ENCODE measurements at places on chromosomes 4 and X. TPM values are rescaled to one million over a fixed set of nuclear protein-coding genes. Genes with fewer than 3 reads are reported as not detected.

The UNC5C gene
- not detected for total RNA-seq

The FAM236B gene
- not detected for total RNA-seq

The TMEM129 gene
- 32.4 TPM for total RNA-seq

The MTTP gene
- not detected for total RNA-seq

The SAP30 gene
- total RNA-seq, result 16.9 TPM

The PPP2R2C gene
- total RNA-seq, result 0.06 TPM

The H2BW1 gene
- not detected for total RNA-seq

The GPR50 gene
- total RNA-seq, result not detected

The NRK gene
- total RNA-seq, result not detected

The OTUD6A gene
- not detected for total RNA-seq

The FREM3 gene
- not detected for total RNA-seq

The FABP2 gene
- total RNA-seq, result not detected

The INTU gene
- total RNA-seq, result 5.7 TPM

DNA sequence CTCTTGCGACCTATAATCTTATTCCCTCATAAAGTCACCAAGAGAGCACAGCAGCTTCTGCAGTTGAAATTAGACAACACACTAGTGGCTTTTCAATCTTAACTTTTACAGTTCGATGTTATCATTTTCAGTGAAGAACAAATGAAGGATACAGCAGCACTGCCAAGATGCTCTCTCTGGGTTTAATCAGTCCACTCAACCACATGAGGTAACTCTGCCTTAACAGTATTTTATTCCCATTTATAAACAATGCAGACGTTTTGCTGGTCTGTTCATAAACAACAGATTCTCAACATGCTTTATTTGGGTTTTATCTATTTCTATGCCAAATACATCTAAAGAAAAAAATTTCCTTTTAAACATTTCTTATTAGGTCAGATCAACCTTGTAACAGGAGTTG lies 646.0 kb upstream of the FAM241A start:
- no peak for DNase-seq

DNA sequence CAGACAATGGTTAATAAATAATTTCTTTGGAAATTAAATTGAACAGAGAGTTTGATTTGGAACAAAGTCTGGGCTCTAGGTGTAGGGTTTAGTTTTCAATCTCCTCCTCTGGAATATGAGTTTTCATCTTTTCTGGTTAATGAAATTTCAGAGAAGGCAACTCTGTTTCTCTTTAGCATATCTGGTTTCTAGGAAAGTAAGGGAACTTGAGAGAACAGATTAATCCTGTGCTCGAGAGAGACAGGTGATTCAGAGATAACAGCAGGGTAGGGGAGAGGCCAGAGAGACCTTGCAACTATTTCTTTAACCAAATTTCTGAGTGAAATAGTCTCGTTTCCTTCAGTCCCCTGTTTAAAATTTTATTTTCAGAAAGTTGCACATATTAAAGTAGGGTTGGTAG lies 275.4 kb downstream of the GALNTL6 start:
- no peak for DNase-seq

DNA sequence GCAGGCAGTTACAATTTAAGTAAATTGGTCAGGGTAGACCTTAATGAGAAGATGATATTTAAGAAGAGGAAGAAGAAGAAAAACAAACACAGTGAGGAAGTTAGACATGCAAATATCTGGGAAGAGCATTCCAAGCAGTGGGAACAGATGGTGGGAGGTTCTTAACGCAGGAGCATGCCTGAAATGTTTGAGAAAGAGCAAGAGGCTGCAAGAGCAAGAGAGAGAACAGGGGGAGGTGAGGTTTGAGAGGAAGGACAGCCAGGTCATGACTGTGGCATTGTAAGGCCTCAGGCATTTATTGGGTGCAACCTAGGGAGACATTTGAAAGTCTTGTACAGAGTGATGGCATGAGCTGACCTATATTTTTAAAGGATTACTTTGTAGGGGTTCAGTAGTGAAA lies 136.0 kb downstream of the UGT8 start:
- no peak for DNase-seq

DNA sequence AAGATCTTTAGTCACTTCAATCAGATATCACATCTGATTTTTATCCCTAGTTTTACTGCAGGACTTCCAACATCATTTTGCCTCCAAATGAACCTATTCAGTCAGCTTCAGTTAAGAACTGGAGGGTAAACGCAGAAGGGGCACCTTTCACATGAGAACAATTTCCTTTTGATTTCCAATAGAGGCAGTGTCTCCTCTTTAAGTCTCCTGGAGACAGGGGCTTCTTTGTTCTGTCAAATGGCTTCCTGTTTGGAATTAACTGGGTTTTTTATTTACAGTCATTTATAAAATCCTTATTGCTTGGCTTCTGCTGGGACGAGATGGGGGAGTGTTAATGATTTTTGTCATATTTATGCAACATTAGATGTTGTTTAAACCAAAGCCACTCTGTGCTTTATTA lies 164.0 kb downstream of the STK32B start:
- DNase-seq, result no peak

GRCh38 chr4:47222276-47222675 lies 190.9 kb downstream of the GABRB1 start:
- no peak for DNase-seq

DNA sequence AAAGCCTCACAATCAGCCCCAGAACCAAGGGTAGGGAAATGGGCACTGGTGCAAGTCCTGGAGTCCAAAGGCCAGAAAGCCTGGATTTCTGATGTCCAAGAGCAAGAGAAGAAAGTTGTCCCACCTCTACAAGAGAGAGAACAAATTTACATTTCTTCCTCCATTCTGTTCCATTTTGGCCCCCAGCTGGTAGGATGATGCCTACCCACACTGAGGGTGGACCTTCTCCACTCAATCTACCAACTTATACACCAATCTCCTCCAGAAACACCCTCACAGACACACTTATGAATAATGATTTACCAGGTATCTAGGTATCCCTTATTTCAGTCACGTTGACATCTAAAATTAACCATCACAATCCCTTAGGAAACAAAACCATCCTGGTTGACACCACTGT lies 367.8 kb upstream of the GRIA3 start:
- DNase-seq, result no peak

- peak; percentile 56 for DNase-seq
Measured at GRCh38 chr4:113052379-113052951, 3.0 kb downstream of the ANK2 start.

DNA sequence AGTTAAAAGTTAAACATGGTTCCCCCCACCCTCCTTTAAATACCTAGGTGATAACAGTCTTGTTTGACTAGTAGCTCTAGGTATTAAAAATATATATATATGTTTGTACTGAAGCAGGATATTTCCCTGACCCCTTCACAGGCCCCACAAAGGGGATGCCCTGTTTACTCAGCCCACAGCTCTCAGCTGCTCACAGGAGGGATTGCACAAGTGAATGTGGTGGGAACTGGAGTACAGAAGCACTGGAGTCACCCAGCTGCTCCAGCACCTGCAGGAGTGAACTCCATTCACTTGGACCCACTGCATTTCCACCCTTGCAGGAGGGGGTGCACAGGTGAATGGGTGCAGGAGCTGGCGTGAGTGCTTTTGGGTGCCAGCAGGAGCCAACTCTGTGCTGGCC lies 99.3 kb upstream of the TLR3 start:
- no peak for DNase-seq

DNA sequence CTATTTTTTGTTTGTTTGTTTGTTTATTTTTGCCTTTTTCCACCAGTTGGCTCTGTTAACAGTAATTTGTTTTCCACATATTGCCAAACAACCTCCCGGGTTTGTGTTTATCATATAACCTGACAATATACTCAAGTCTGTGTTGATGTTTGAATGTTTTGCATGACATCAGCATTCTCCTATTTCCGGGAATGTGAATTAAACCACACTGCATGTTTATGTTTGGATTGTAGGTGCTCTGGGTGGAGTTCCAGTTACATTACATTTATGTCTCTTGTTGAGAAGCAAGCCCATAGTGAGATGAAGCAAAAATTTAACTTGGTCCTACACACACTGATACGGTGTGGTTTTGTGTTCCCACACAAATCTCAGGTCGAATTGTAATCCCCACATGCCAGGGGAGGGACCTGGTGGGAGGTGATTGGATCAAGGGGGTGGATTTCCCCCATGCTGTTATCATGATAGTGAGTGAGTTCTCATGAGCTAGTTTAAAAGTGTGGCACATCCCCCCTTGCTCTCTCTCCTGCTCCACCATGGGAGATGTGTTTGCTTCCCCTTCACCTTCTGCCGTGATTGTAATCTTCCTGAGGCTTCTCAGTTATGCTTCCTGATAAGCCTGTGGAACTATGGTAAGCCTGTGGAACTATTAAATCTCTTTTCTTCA lies 54.4 kb upstream of the CLNK start:
- no peak for DNase-seq

- no peak for DNase-seq
Measured at GRCh38 chr4:144376866-144377265, 236.3 kb upstream of the GYPA start.

- no peak for DNase-seq
Measured at GRCh38 chr4:8777320-8778196, 94.1 kb downstream of the HMX1 start.

- no peak for DNase-seq
Measured at GRCh38 chr4:114472269-114473032, 126.2 kb upstream of the UGT8 start.

GRCh38 chrX:21770631-21771321 lies 12.9 kb upstream of the SMPX start:
- no peak for DNase-seq

GRCh38 chr4:168496834-168497233 lies at the start of gene PALLD:
TSS of gene PALLD (plus strand) at chr4:168497052.
- no peak for DNase-seq

DNA sequence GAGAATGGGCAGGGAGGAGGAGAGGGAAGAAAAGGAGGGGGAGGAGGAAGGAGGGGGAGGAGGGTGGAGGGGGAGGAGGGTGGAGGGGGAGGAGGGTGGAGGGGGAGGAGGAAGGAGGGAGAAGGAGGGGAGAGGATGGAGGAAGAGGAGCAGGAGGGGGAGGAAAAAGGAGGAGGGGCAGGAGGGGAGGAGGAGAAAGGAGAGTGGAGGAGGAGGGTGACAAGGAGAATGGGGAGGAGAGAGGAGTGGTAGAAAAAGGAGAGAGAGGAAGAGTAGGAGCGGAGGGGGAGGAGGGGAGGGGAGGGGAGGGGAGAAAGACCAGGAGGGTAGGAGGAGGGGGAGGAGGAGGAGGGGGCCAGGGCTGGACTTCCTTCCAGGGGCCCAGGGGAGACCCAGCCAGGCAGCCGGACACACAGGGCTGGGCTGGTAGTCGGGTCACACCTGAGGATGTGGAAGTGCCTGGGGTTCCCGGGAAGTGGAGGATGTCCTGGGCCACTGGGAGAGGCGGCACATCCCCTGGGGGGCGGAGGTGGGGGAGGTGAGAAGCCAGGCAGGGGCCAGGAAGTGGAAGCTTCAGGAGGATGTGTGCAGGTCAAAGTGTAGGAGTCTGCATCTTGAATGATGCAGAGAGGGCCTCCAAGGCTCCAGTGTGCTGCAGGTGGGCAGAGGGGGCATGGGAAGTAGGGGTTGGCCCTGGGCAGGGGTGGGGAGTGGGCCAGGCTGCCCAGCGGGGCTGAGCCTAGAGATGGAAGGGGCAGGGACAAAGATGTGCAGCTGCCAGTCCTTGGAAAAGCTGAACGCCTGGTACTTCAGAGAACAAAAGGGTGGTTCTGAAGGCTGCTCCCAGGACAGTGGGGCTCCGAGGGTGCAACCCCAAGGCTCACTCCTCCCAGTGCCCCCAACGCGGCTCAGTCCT lies 18.8 kb downstream of the IL3RA start:
- DNase-seq, result no peak

- DNase-seq, result peak; percentile 79
Measured at GRCh38 chr4:66575008-66575696, 904.9 kb upstream of the EPHA5 start.

DNA sequence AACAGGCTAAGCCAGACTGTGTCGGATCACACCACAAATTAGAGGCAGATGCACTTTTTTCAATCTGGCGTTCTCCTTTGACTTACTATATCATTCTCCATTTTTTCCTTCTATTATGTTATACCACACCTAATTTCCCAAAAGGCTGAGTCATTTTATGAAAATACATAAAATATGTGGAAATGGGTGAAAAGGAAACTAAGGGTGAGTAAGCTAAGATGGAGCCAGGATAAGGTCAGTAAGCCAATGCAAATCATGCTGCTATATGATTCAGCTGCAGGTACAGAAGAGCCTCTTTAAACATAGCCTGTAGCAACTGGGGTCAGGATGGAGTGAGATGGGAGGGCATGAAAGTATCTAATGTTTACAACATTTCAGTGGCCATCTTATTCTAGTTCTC lies 94.0 kb upstream of the TEX13A start:
- peak; percentile 54 for DNase-seq

GRCh38 chrX:26925088-26925487 lies 538.1 kb downstream of the PPP4R3C start:
- no peak for DNase-seq
